ENCODE measurements at places on chromosomes 3 and 15.

DNA sequence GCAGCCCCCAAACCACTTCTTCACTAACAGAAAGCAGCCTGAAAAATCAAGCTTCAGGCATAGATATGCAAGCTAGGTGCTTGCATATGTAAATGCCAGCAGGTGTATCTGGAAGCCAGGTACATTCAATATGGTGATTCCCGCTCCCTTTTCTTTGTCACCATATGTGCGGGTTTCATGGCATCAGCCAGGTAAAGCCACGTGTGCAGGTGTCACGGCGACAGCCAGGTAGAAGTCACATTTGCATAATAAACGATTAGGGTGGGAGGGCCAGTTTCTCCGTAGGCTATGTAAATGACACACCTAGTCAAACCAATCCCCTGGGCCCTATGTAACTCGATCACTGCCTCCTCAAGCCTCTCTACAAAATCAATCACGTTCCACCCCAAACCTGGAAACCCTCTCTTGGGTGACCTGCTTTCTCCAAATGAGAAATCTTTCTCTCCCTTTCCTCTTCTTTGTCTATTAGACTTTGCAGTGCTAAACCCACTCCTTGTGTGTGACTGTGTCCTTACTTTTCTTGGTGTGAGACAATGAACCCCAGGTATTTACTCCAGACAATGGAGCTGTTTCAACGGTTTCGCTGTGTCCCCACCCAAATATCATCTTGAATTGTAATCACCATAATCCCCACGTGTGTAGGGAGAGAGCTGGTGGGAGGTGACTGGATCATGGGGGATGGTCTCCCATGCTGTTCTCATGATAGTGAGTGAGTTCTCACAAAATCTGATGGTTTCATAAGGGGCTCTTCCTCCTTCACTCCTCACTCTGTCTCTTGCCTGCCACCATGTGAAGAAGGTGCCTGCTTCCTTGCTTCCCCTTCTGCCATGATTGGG is 44.6 kb downstream of the ONECUT1 start:
- no peak for DNase-seq

GRCh38 chr3:136682740-136683312 is 69.4 kb downstream of the STAG1 start:
- no peak for DNase-seq

DNA sequence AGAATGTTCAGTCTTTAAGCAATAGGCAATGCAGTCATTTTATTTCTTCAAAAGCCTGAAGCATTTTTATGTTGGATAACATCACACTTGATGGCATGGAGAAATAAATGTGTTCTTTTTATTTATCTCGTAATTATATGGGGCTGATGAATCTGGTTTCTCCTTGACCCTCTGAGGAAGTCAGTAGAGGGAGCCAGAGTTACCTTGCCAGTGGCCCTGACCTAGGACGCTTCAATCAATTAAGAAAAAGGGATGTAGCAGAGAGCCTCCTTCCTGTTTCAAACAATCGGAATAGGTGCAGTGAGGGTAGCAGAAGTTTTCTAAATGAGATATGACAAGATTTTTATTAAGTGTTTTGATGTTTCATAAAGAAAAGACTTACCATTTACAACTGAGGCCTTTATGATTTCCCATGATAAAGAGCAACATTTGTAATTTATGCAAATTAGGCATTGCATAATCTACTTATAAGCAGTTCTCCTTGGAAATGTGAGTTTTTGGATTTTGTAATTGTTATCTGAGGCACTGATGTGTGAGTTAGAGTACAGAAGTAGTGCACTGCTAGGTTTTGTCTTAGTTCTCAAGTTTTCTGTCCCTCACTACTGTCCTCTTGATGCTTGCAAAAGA is 129.1 kb downstream of the RAP2B start:
- DNase-seq: no peak

GRCh38 chr3:64086479-64087252 is 63.4 kb upstream of the PSMD6 start:
- no peak for DNase-seq

DNA sequence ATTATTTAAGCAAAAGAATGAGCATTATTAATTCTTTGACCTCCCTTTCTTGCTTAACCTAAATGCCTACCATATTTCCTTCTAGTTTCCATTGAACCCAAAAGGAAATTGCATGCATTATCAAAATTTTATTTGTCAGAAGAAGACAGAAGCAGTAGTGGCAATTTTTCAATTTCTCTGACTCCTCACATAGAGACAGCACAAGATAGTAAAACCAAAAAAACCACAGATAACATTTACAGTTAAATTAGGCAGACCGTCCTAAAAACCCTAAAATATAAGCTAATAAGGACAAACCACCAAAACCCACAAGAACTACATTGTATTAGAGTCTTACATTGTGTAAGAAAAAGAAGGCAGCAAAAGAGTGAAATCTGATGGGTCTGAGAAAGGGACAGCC is 27.1 kb downstream of the GOLGB1 start:
- DNase-seq: no peak

GRCh38 chr3:191592105-191592504 is 131.1 kb downstream of the PYDC2 start:
- no peak for DNase-seq

DNA sequence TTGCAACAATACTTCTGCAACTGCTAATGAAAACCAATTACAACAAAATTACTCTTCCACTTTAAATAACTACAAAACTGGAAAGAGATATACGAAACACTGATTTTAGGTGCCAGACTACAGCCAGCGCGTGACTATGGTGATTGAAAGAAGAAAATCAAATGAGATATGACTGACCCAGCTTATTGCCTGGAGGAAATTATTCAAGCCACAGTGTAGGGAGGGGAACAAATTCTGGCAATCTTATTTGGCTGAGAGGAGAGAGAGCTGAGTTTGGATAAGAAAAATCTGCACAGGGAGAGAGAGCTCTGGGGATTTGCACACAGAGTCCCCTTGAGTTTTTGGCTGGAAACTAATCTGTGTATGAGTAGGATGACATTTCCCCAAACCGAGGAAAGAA is 470.3 kb upstream of the FRG2C start:
- DNase-seq: no peak

DNA sequence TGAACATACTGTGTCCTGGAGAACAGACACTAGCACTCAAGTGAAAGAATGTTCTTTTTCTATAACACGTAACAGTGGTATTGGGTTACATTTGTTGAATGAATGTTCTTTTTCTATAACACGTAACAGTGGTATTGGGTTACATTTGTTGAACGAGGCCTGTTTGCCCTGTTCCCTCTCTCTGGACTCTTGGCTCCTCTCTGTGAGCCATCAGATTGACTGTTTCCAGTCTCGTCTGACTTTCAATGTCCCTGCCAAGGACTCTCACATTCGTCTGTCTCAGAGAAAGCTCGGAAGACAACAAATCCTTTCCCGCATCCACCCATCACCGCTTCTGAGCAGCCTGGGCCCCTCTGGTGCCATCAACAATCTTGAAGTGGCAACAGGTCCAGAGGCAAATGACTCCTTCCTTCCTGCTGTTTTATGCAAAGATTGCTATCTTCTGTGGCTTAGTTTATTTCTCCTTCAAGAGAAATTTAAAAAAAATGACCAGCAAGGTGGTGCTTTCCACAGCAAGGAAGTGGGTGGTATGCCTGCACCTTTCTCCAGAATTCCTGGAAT is 8.0 kb downstream of the TMEM45A start:
- no peak for DNase-seq

DNA sequence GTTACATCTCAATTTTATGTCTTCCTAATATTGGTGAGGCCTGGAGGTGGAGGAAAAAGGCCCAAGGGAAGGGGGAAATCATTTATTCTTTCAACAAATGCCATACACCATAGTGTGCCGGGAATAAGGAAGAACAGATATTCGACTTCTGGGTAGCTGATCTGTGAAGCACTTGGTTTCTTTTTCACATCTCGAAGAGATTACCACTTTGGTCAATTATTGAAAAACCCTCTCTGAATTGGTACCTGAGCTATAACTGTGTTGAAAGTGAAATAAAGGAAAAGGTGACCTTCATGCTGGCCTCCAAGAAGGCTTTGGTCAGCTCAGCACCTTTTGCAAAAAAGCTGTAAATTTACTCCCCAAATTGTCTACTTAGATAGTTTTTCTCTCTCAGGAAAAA is 14.2 kb upstream of the MB21D2 start:
- DNase-seq: no peak

DNA sequence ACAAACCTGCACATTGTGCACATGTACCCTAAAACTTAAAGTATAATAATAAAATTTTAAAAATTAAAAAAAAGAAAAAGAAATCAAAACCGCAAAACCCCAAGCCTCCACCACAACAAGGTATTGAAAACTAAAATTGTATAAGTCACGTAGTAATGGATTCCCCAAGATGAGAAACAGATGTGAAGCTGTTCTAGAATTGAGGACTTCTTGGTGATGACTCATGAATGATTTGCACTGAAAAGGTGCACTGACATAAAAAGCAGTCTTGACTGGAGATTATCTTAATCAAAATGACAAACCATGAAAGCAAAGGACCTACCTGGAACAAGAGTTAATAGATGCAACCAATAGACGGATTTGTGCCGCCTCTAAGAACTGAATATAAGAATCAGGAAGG is 225.8 kb downstream of the MYRIP start:
- DNase-seq: no peak

GRCh38 chr3:43190670-43191069 is 84.8 kb upstream of the POMGNT2 start:
- no peak for DNase-seq

DNA sequence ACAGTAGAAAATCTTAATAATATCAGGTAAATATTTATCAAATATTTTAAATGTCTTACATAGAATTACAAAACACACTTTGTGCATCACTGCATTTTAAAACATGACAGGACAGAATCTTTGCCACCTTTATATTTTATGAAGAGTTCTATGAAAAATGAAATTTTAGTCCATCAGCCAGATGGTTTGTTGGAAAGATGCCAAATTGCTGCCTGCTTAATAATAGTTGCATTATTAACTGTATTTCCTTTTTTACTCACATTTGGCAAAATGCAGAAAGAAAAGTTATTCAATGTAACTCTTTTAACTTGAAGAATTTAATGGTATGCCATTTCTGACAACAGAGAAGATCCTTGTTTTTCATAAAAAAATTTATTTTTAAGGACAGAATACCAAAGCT is 1271.6 kb downstream of the NSUN3 start:
- no peak for DNase-seq

DNA sequence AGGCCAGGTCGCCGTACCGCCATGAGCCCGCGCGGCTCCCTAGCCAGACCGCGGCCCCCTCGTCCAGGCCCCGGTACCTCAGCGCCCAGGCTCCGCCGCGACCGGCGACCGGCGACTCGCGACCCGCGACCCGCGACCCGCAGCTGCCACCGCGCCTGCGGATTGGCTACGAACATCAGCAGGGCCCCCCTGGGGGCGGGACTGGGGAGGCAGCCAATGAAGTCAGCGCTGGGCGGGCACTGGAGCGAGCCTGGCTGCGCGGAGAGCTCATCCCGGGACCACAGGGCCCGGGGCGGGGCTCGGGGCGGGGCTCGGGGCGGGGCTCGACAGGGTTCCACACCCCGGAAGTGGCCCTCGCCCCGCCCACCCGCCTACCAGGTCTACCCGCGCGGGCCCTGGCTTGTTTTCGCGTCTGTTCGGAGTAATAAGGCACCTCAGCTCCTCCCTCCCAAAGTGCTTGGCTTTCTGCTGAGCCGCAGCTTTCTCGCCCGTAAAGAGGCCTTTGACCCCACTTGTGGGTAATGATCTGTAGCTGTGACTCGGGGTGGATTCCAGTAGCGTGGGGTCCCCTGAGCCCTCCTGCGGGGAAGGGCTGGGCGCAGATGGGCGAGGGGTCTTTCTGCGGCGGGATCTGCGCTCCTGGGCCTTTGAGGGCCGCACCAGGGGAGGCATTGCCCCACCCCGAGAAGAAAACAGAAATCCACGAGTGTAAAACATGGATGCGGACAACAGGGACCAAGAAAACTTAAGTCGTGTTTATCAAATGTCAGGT is at the start of gene LYSMD4:
Gene LYSMD4, minus strand, starts transcription at position 170 of the 772 bp plus-strand sequence. CDS start 1,438 bp downstream, outside the sequence.
- peak; percentile 100 for DNase-seq

DNA sequence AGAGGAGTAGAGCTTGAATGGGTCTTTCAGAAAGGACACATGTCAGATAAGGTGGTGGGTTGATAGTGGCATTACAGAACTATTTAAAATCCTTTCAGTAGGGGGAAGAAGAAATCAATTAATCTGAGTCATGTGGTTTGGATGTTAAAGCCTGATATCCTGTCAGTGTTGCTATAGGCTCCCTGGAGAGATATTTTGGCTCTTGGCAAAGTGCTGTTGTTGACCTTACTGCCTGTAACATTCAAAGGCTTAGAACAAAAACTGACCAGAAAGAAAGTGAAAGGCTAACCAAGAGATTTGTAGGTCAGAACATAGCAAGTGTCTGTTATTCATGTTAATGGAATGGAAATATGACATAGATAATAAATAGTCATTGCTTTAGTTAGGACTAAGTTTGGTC is 552.9 kb downstream of the DIPK2A start:
- DNase-seq: no peak

GRCh38 chr3:31240466-31240865 is 292.3 kb upstream of the STT3B start:
- DNase-seq: no peak

GRCh38 chr3:193833592-193833991 is 240.6 kb downstream of the OPA1 start:
- no peak for DNase-seq

DNA sequence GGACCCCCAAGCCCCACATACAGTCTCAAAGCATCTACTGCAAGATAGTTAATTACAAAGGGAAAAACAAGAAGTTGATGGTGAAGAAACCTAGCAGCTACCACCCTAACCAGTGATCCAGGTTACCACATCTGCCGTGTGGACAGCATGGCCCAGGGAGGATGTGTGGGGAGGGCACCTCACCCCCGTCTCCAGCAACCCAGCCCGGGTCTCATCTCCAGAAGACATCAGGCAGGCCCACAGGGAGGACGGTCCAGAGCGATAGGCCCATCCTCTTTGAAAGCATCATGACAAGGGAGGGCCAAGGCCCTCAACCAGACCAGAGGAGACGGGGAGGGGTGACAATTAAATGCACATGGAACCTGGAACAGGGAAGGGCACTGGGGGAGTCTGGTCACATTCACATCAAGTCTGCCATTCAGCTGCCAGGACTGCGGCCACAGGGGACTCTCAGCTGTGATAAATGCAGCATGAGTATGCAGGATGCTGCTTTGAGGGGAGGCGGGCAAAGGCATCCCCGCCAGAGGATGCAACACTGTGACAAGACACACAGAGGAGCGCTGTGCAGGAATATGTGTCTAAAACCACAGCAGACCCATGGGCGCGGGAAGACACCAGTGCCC is 18.8 kb downstream of the ZXDC start:
- no peak for DNase-seq

- no peak for DNase-seq
Observed at GRCh38 chr3:84959470-84960271, 882 bp downstream of the CADM2 start.

- DNase-seq: no peak
Observed at GRCh38 chr3:44478055-44478468, 592 bp upstream of the ZNF445 start.

Measured in T-helper 2 cell (primary cell).